ENCODE measurements at places on chromosomes 2 and 18.

GRCh38 chr2:238465487-238466242 lies 38.9 kb downstream of the ASB1 start:
- DNase-seq: no peak

DNA sequence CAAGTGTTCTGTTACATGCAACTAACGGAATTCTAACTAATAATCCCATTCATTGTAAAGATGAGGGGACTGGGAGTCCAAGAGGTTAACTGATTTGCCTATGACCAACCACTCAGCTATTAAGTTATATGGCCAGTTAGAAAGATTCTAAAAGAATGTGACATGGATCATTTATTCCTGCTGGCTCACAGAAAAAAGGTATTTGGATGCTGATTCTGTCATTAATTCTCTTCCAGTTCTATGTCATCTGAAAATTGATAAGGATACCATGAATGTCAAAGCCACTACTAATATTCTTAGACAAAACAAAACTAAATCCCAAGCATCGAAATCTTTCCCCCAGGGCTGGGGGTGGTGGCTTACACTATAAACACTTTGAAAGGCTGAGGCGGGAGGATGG lies 41.2 kb upstream of the GORASP2 start:
- DNase-seq: peak; percentile 41

DNA sequence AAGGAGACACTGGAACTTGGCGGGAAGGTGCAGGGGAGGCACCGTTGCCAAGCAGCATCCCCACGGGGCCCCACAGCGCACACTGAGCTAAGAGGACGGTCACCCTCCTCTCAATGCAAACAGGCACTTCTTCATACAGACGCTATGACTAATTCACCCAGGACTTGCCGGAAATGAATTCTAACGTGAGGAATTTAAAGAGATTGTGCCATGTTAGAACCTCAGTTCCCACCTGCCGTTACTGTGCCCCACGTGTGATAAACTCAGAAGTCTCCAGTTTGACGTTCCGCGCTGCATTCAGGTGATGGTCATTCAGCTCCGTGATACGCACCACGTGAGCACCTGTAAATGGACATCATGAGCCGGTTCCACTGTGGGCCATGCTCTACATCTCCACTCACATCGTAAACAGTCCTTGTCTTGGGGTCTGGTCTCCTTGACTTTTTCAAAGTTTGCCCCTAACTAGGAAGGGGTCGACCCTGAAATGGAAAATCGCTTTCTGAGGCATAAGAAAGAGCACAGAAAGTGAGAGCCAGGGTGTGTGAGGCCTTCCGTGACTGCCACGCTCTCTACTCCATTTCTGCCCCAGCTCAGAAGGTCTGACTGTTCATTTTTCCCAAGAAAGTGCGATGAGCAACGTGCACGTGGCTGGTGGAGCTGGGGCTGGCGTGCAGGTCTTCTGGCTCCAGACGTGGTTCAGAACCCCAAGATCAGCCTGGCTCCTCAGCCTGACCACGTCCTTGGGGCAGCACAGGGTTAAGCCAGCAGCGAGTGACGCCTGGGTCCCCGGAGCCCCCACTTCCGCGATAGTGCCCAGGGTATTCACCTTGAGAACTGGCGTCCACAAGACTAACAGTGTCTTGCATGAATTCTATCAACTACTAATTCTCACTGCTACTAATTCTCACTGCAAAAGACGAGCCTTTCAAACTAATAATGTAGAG lies 35.1 kb downstream of the TMEM18 start:
- no peak for DNase-seq

DNA sequence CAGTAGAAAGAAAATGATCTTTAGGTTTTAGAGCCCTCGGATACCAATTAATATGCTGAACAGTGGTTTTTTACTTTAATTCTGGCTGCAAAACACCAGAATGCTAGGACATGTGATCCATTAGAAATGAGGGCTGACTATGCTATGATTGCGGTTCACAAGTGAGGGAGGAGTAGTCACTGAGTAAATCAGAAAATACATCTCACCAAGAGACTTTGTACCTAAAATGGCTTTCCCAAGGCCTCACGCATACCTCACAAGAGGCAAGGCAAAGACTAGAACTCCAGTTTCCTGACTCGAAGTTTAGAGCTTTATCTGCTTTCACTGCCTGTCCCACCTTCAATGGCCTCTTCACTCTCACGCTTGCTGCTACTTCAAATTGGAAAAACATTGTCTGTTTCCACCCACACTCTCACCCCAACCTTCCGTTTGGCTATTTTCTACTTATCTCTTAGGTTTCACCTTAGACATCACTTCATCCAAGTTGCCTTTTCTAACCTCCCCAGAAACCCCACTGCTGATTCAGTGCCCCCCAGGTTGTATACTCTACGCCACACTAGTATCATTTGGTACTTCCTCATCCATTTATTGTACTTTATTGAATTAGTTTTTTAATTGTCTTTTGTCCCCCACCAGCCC lies 5.1 kb upstream of the MBD2 start:
- no peak for DNase-seq

- DNase-seq: no peak
These were observed 9.6 kb upstream of the ALPK2 start for GRCh38 chr18:58638441-58638840.

DNA sequence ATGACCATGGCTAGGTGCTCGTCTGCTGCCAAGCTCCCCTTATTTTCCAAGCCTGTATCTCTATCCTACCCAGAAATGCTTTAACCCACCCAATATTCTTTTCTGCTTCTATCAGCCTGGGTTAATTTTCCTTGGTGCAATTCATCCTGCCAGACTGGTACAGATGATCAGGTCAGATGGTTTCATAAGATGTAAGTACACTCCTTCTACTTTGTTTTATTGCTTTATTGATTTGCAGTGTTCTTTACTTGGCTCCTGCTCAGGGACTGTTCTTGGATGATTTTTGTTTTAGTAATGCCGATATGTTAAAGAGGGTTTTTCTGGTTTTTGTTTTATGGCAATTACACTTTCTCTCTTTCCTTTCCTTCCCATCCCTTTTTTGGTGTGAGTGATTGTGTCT lies 2.4 kb upstream of the SGO2 start:
- no peak for DNase-seq

GRCh38 chr2:102770506-102770905 lies 8.7 kb downstream of the TMEM182 start:
- peak; percentile 57 for DNase-seq

DNA sequence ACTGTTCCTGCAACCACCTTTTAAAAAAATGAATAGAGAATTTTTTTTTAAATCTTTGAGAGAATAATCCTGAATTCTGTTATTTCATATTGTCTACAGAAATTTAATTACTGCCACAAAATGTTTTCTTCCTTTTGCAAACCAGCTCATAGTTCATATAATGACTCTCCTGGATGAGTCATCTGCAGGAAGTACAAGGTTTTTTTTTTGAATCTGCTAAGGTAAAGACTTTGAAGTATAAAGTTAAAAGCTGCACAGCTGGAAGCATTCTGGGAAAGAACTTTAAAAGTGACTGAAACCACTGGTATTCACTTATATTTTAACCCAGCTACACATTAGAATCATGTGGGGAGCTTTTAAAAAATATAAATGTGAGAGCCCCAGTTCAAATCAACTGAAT lies 25.4 kb downstream of the SESTD1 start:
- peak; percentile 9 for DNase-seq

Data from EL (cell line).